ENCODE measurements at places on chromosomes 3 and 15.

DNA sequence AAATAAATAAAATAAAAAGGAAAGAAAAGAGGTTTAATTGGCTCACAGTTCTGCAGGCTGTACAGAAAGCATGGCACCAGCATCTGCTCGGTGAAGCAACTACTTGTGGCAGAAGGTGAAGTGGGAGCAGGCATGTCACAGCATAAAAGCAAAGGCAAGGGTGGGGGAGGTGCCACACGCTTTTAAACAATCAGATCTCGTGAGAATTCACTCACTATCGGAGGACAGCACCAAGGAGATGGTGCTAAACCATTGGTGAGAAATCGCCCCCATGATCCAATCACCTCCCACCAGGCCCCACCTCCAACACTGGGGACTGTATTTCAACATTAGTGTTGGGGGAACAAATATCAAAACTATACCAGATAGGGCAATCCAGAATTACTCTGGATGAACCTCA lies 15.3 kb downstream of the SCG3 start:
- DNase-seq = no peak

DNA sequence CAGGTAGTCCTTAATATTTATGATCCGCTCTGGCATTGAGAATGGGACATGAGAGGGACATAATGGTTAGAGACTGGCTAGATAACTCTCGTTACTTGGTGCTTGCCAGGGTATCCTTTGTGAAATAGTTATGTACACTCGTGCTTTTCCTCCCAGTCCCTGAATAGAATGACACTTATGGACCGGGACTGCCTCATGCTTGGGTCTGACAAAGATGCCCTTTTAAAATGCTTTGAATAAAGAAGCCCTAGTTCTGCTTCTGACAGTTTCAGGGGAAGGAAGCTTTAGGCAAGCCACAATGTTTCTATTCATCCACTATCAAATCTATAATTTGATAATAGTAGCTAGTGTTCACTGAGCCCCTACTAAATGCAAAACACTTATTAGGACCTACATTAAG lies 29.4 kb downstream of the POLR2M start:
- DNase-seq = no peak

DNA sequence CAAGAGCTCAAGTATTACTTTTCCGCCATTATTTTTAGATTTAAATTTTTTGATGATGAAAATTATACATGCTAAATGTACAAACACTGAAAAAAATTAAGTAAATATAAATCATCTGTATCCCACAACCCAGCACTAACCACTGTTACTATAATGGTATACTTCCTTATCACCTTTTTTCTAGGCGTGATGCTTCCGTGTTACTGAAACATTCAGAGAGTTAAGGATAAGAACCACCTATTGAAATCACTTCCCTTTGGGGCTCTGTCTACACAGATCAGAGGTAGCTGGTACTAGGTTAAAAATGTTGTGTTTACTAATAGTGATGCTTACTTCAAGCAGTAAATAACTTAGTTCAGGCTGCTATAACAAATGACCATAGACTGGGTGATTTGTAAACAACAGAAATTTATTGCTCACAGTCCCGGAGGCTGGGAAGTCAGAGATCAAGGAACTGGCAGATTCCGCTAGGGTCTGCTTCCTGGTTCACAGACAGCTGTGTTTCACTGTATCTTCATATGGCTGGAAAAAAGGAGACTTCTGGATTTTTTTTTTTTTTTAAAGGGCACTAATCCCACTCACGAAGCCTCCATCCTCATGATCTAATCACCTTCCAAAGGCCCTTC lies 6.4 kb downstream of the SNX4 start:
- DNase-seq = no peak

DNA sequence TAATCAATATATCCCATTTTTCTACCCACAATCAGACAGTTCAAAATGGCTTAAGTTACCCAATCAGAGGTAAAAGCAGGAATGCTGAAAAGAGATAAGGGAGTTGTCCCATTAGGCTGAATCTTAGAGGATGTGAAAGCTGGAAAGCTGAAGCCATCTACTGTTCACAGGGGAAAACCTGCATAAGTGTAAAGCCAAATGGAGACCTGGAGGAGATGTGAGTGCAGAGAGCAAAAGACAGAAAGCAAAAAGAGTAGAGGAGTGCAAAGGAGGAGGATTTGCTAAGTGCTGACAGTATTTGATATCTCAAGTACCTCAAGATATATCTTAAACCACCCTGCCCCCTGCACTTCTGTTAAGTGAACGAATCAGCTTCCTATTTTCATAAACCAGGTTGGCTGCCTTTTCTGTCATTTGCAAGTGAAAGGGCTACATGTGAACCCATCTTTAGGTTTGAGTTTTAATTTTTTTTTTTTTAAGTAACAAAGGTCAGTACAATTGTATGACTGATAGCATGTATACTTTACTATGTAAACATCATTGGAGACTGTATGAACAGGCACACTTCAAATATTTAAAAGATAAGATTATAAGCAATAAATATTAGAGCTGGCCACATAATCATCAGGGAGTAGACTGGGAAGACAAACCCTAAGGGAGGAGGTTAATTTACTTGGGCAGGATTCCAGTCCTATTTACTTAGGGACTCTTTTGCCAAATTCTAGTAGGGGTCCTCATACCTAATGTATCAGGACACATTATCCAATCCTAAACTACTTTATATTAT lies 22.8 kb upstream of the P2RY1 start:
- no peak for DNase-seq

GRCh38 chr3:139264375-139264774 lies 79.4 kb upstream of the MRPS22 start:
- no peak for DNase-seq

DNA sequence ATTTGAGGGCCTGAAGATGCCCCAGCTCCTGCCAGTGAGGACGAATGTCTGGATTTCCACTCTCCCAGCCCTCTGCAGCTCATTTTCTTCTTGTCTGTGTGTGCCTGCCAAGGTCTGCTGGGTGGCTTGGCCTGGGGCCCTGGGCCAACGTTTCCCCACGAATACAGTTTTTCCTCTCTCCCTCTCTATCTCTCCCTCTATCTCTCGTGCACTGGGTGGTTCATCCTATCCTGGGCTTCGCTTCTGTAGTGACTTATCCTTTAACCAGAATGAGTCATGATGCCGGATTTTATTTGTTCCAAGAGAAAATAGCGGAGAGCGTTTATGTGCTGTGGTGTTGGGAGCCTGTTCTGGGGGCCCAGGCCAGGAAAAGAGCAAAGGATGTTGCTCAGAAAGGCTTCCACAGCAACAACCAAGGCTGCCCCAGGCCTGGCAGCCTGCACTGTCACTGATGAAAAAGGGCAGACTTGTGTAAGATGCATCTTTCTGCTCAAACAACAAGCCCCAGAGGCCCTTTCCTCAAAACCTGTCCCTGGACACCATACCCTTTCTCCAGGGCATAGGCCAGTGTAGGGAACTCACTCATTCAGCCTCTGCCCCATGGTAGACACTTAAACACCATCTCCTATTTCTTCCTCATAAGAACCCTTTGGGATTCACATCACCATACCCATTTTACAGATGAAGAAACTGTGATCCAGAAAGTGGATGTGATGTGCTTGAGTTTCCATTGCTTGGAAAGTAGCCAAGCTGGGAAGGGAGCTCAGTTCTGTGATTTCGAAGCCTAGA lies 47.3 kb downstream of the ITGA11 start:
- DNase-seq = no peak

All from T-helper 17 cell (primary cell).